ENCODE measurements at places on chromosomes 11 and 22.

- no peak for DNase-seq
Measured at GRCh38 chr11:19453651-19454257, 213.0 kb upstream of the E2F8 start.

- DNase-seq, result no peak
Measured at GRCh38 chr11:103484545-103484944, 375.3 kb downstream of the DYNC2H1 start.

- no peak for DNase-seq
Measured at GRCh38 chr11:31397239-31397834, 27.7 kb downstream of the DNAJC24 start.

DNA sequence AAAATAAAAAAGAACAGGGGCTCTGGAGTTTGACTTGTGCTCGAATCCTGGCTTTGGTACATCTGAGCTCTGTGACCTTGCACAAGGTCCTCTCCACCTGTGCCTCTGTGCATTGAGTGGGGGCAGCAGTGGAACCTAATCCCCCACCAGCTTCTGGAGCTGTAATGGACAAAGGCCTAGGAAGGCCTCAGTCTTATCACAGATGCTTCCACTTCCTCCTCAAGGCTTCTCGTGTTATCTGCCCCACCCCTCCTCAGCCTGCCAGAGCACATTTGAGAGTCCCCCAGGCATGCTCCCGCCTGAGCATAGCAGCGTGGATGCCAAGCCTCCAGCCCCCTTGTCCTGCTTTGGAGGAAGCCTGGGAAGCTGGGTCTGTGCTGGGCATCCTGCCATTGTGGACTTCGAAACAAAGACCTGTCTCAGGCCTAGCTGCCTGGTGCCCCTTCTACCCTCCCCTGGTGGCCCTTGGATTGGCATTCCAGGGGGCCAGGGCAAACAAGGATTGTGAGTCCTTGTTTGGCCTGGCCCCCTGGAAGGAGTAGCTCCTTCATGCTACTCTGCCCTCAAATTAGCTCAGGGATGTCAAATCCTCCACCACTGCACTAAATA is 15.0 kb downstream of the SLC35E4 start:
- DNase-seq, result no peak

- no peak for DNase-seq
Measured at GRCh38 chr11:44863231-44863630, 87.5 kb downstream of the TP53I11 start.

DNA sequence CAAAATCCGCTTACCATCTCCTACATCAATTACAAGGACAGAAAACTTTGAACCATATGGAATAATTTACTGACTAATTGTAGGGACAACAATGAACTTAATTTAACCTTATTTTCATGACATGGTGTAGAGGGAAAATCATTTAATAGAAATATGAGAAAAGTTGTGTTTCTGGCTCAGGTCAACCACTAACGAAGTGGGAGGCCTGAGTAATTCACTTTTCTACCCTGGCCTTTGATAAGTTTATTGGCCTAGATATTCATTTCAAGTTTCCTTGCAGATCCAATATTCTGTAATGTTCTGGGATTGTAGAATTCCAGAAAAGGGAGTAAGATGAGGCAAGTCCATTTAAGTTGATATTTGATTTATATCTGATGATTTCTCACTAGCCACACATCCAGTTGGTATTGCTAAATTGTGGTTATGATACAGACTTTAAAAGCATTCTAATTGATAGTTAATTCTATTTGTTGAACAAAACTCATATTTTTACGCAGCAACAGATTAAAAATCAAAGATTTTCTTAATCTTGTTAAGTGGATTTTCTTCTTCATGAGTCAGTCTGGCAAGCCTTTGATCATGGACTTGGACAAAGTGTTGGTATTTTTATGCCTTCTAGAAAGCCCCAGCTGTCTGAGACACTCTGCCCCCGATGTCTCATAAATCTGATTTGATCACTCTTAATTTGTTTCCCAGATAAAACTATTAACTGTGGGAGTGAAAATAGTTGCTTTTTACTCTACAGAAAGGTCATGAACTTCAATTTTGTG is 336.5 kb downstream of the TMEM135 start:
- DNase-seq, result no peak

GRCh38 chr22:28505416-28506149 is 174.1 kb downstream of the TTC28 start:
- no peak for DNase-seq

DNA sequence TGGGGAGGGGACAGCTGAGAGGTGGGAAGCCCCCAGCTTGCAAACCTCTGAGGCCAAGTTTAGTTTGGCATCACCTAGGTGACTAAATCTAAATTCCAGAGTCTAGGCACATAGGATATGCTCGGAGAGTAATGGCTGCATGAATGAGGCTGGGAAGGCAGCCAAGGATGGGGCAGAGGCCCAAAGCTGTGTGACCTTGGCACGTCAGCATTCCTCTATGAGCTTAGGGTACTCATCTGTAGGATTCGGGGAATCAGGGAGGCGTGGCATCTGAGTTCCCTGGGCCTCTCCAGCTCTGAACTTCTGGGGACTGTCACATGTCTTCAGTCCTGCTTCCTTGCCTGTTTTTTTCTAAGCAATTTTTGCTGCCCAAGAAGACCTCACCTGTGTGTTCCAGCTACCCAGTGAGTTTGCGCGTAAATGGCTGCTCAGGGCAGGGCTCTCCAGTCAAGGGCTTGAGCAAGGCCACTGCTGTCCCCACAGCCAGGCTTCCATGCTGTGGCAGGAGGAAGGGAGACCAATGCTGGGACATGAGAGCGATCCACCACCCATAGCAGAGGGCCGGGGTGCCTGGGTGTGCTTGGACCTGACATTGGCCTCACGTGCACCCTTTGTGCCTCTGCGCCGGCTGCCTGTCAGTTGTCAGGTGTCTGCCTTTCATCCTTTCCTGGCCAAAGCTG is 13.9 kb downstream of the DAGLA start:
- DNase-seq, result no peak

GRCh38 chr11:124120891-124121290 is 5.6 kb downstream of the VWA5A start:
- no peak for DNase-seq

GRCh38 chr11:120501440-120501839 is 10.1 kb upstream of the GRIK4 start:
- no peak for DNase-seq

- DNase-seq, result no peak
Measured at GRCh38 chr22:42026705-42027104, 28.1 kb downstream of the WBP2NL start.

- DNase-seq, result no peak
Measured at GRCh38 chr22:36160499-36160942, at the start of gene APOL3. APOL3 (minus strand) TSS chr22:36160755; CDS start chr22:36149055, 11,700 bp downstream.

DNA sequence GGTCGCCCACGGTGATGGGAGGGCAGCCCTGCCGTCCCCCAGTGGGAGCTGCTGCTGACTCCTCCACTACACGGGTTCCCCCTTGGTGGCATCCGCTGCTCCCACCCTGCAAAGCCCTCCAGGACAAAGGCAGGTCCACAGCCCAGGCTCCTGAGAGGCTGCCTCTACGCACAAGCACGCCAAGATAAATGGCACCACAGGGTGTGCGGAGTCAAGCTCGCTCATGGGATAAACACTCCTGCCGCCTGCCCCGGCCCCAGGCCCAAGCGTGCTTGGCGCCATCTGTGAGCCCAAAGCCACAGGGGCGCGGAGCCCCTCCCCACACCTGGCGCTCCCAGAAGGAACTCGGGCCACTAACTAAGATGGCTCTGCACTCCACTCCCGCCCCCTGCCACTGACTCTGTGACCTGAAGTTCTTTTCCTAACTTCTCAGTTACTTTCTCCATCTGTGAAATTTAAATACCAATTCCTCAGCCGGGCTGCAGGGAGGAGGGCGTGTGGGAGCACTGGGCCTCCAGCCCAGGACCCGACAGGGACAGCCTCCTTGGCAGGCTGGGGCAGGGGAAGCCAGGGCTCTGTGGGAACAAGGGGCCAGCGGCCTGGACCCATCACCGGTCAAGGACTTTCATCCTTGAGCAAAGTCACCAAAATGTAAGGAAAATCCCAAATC is 14.9 kb downstream of the EHD1 start:
- no peak for DNase-seq

GRCh38 chr11:90913131-90913668 is 690.4 kb upstream of the CHORDC1 start:
- DNase-seq, result no peak

DNA sequence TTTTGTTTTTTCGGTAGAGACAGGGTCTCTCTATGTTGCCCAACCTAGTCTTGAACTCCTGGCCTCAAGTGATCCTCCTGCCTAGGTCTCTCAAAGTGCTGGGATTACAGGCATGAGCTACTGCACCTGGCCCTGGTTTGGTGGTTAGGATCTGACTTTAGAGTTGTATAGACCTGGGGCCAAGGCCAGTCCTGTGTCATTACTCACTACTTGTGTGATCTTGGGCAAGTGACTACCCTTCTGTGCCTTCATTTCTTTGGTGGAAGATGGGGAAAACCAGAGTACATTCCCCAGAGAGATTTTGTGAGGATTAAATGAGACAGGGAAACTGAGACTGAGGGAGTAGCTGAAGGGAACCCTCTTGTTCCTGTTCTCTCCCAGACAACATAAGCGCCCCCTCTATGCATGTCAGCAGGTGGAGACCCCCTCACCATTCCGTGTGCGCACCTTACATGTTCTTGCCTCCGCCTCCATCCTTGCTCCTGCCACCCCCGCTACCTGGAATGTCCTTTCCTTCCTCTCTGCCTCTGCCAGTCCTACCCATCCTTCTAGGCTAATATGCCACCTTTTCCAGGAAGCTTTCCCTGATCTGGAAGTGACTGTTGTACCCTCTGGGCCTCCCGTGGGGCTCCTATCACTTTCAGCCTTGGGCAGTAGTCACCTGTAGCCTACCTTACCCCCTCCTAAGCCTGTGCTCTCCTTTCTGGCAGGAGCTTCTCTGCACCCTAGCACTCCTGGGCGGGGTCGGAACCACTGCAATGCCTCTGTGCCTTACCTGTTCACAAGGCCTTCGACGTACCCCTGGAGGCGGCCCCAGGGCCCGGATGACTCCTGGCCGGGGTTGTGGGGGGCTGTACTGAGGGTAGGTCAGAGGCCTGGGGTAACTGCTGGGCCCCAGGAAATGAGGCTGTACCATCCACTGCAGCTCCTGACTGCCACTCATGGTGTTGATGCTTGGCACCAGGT is 3.9 kb downstream of the FOSL1 start:
- no peak for DNase-seq

DNA sequence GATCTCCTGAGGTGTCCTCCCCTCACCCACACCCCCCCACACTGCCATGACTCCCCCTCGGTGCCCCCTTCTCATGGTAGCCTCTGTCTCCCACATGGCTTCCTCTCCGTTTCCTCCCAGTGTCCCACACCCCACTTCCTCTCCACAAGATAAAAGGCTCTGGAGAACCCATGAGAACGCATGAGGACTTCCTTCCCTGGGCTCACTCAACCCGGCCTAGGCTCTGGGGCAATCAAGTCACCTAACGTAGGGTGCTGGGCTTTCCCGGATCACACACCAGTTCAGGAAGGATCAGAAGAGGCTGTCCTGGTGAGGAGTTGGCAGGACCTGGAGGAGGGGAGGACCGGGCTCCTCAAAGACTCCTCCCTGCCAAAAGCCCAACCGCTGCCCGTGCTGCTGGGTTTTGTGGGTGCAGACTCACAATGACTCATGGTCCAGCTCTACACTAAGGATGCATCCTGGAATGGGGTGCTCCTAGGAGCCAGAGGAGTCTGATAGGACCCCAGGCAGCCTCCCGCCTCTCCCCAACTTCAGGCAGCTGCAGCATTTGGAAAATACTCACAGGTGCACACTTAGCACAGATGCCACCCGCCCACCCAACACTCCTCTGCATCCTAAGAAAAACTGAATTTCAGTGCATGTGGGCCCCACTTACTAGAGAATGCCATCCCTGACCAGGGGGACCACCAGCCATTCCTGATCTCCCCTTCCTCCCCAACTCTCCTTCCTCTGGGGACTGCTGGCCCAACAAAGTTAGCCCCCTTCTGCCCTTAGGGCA is 21.0 kb downstream of the SLC22A12 start:
- peak; percentile 75 for DNase-seq

DNA sequence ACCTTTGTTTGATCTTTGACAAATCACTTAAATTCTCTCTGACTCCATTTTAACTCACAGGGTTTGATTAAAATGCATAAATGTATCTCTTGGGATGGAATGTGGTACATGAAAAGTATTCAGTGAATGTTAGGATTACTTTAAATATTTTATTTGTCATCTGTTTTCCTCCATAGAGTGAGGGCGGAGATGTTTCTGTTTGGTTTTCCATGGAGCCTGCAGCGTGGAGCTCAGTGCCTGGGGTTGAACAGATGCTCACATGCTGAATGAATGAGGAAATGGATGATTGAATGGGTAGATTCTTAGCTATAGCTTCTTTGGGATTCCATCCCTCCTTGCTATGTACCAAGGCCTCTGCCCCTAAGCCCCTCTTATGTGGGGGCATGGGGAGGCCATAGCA is 10.0 kb downstream of the TSPAN18 start:
- no peak for DNase-seq

GRCh38 chr11:130310622-130311021 is 4.1 kb downstream of the ZBTB44 start:
- no peak for DNase-seq

DNA sequence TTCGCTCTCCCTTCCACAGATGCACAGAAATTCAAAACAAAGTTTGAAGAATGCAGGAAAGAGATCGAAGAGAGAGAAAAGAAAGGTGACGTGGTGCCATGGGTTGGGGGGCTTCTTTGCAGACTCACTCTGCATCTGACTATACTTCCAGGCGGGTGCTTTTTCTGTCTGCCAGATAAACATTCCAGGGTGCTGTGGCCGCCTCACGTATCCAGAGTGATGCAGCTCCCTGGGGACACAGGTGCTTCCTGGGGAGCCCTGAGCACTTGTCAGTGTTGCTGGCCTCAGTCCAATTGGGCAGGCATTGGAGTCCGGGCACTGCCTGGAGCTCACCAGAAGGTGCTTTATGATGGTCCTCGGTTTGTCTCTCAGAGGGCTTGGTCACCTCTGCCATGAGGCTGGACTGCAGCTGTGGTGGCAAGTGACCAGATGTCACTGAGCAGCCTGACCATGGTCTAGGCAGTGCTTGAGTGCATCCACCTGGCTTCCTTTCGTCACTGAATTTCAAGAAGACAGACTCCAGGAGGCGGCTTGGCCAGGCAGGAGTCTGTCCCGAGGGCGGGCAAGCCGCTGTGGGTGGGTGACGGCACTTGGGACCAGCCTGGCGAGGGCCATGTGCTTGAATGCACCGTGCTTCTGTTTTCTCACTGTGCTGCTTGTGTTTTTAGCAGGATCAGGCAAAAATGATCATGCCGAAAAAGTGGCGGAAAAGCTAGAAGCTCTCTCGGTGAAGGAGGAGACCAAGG is 5.1 kb upstream of the ZDHHC8 start:
- no peak for DNase-seq

GRCh38 chr11:126929179-126930061 is 71.2 kb downstream of the KIRREL3 start:
- no peak for DNase-seq

- no peak for DNase-seq
Measured at GRCh38 chr11:73142128-73142377, at the start of gene FCHSD2. FCHSD2 (minus strand) TSS chr11:73142318; CDS start chr11:73141877, 441 bp downstream.

DNA sequence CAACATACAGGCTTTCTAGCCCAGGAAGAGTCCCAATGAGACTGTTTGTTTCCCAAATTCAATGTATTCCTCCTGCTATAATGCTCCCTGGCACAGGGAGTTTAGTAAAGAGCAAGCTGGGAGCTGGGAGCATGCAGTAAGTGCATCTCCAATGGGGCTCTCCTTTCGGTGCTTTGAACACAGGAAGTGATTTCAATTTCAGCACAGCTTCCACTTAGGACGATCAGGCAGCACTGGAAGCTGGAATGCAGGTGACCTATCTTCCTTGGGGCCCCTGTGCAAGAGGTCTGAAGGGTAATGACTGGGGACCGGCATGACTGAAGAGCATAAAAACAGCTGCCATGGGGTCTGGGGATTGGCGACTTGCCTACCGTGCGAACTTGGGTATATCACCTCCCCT is 76.0 kb downstream of the LARGE1 start:
- DNase-seq, result no peak

GRCh38 chr22:27602390-27602789 is 199.2 kb downstream of the MN1 start:
- DNase-seq, result no peak
